RPMI8226 (cell line): ENCODE measurements at places on chromosomes 1 and 21.

- DNase-seq: no peak
Observed at GRCh38 chr1:15621975-15622374, 4.7 kb downstream of the DDI2 start.

GRCh38 chr1:1908506-1908791 is 6.6 kb upstream of the CALML6 start:
- peak; percentile 62 for DNase-seq

- no peak for DNase-seq
Observed at GRCh38 chr21:46517361-46517760, 58.7 kb downstream of the DIP2A start.

DNA sequence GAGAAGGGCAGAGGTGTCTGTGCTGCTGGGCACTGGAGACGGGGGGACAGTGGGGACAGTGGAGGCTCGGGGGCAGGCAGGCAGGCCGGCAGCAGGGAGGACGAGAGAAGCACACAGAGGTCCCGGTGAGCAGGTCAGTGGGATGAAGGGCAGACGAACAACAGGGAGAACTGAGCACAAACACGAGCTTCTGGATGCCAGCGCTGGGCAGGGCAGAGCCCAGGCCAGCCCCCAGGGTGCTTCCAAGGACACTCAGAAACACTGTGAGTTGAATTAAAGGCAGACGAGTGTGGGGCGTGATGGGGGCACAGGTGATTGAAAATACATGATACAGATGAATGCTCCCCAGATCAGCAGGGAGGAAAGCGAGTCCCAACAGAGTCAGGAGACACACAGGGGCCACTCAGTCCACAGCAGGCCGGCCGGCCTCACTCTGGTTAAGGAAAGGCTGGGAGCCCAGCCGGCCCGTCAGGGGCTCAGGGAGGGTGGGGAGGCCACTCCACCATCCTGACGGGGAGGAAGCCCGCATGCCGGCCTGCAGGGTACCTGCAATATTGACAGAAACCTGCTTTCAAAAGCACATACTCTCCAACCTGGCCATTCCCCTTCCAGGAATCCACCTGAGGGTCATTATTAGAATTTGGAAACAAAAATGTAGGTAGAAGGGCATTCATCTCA is 14.1 kb downstream of the SLC19A1 start:
- DNase-seq: no peak

- no peak for DNase-seq
Observed at GRCh38 chr1:147539122-147539575, 2.2 kb upstream of the BCL9 start.

GRCh38 chr1:62321446-62321845 is 2.2 kb upstream of the KANK4 start:
- no peak for DNase-seq

- no peak for DNase-seq
Observed at GRCh38 chr1:80293818-80294217, 1287.3 kb upstream of the ADGRL4 start.

DNA sequence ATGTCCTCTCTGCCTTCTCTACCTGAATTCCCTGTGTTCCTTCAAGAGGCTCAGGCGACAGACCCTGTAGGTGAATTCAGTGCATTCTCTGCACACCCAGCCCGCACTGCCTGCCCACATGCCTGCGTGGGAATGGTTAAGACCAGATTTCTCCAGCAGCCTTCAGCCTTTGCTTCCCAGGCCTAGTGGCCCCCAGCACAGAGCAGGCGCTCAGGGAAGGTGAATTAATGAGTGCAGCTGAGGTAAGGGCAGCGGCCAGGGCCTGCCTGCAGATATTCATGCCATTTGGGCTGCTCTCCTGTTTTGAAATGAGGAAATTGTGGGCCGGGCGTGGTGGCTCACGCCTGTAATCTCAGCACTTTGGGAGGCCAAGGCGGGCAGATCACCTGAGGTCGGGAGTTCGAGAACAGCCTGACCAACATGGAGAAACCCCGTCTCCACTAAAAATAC is 45.5 kb downstream of the IER5 start:
- peak; percentile 49 for DNase-seq

GRCh38 chr1:147270721-147271120 is 28.2 kb downstream of the CHD1L start:
- no peak for DNase-seq

DNA sequence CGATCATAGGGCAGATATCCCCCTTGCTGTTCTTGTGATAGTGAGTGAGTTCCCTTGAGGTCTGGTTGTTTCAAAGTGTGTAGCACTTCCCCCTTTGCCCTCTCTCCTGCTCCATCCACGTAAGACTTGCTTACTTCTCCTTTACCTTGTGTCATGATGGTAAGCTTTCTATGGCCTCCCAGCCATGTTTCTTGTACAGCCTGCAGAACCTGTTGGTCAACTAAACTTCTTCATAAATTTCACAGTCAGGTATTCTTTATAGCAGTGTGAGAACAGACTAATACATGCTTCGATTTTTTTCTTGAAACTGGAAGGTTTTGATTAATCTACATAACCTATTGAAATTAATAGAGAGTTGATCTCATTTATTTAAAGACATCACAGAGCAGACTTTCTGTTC is 302.5 kb upstream of the PBX1 start:
- DNase-seq: no peak

GRCh38 chr1:6420454-6421042 is 829 bp upstream of the HES2 start:
- DNase-seq: no peak

- no peak for DNase-seq
Observed at GRCh38 chr1:45266151-45266801, 59.9 kb upstream of the ZSWIM5 start.

DNA sequence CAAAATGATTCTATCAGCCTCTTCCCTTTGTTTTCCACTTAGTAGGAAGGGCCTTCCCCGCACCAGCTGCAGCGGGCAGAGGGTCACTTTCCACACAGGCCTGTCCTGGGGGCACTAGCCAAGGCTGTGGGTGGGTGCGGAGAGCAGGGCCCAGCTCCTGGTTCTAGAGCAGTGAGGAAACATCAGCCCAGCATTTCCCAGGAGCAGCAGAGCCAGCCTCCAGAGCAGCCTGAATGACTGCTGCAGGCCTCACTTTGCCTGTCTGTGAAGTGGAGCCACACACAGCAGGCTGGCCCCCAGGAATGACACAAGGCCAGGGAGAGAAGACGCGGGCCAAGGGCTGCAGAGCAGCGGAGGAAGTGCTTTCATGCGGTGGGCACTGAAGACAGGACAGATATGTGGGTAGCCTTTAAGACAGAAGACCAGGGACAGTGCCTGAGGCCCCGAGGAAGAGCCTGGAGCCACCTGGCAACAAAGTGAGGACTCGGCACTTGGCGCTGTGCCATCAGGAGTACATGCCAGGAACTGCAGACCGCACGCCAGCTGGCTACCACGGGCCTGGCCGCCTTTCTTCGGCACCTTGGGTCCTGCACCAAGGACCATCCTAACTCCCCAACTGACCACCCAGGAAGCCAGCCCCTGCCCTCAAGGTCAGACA is 42.0 kb downstream of the ACOT7 start:
- peak; percentile 86 for DNase-seq

DNA sequence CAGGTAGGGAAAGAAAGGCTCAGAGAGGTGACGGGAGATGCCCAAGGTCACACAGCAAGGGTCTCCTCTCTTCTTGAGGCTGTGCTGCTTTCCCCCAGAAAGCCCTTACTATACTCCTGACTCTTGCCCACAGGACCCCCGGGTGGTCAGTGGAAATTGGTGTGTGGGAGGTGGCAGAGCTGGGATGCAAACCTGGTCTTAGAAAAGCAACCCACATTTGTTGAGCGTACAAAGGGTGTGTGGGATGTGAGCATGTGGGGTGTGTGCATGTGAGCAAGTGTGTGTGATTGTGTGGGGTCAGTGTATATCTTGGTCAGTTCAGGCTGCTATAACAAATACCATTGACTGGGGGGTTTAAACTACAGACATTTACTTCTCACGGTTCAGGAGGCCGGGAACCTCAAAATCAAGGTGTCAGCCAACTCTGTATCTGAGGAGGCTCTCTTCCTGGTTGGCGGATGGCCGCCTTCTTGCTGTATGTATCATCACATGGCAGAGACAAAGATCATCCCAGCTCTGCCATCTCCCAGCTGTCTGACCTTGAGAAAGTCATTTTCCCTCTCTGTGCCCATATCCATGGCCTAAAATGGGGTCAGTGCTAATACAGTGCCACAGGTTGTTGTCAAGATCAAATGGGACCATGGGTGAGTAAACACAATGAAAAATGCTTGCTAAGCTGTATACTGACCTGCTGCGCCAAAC is 268.5 kb downstream of the PTPRU start:
- DNase-seq: no peak

- no peak for DNase-seq
Observed at GRCh38 chr1:197557302-197557701, 218.0 kb downstream of the DENND1B start.

DNA sequence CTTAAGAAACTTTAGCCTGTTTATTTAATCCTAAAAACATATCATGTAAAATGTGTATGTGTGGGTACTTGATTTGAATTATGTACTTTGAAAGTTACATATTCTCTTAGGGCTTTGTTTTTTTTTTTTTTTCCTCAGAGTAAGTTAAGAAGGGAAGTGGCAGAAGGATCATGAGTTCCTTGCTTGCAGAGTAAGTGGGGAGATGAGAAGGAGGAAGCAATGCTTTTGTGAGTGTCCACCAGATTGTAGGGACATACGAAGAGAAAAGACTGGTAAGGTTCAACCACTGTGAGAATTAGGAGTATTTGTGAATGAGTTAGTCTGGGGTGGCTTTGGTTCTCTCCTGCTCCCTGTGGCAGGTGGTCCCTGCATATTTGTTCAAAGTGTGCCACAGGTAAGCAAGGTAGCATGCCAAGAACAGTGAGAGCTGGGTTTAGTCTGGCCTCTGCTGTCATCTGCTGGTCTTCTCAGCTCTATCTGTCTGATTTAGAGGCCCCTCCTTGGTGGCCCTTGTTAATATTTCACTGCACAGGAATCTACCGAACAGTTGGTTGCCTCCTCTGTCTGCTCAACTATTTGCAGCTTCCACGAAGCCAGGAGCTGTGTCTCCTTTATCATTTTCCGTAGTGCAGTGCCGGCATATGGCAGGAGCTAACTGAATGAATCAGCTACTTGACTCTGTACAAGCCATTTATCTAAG is 9.5 kb downstream of the DNM3 start:
- DNase-seq: no peak

DNA sequence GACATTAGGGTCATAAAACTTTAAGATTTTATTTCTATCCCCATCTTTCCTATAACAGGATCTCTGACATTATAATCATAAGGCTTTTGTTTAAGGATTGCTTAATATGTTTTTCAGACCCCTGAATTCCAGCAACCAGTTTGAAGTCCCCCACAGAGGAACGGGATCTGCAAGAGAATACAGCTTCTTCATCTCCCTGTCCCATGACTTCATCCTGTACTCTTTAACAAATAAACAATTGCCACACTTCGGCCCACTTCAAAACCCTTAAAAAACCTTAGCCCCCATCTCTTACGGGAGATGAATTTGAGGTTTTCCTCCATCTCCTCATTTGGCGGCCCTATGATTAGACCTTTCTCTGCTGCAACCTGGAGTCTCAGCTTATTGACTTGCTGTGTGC is 35.8 kb downstream of the TESK2 start:
- DNase-seq: no peak

DNA sequence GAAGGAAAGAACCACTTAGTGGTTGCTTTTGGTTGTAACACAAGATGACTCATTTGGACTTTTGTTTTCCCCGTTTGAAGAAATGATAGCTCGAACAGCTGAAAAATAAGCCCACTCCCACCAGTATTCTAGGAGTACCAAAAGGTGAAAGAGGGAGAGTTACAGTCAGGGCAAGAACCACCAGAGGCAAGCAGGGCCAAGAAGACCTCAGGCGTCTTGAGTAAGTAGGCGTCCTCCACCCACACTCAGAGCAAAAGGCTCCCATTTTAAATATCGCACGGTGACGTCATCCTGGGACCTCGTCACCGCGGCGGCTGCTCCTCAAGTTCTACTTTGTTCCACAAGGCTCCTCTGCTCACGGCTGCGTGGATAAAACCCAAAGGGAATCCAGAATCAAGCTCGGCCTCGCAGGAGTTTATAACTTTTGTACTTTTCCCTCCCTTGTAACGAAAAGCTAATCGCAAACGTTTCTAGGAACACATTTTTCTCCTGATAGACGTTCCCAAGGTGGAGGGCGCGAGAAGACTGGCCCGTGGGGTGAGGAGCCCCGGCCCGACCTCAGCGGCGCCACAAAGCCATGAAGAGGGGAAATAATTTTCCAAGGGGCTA is 1.2 kb downstream of the BTG3 start:
- DNase-seq: peak; percentile 88

DNA sequence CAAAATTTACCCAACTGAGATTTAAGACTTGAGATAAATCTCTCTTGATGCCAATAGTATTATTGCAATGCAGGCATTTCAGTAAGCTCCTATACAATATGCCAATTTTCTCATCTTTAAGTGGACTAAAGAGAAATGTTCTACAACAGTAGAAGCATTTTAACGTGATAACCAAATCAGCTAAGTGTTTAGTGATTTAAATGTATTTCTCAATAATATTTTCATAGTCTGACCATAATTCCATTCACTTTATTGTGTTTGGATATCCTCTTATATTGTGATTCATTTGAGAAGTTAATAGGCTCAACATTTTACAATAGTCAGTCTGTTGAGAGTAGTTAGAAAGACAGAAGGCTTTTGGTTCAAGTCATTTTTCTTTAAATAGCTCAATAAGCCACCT is 44.6 kb upstream of the DR1 start:
- no peak for DNase-seq

DNA sequence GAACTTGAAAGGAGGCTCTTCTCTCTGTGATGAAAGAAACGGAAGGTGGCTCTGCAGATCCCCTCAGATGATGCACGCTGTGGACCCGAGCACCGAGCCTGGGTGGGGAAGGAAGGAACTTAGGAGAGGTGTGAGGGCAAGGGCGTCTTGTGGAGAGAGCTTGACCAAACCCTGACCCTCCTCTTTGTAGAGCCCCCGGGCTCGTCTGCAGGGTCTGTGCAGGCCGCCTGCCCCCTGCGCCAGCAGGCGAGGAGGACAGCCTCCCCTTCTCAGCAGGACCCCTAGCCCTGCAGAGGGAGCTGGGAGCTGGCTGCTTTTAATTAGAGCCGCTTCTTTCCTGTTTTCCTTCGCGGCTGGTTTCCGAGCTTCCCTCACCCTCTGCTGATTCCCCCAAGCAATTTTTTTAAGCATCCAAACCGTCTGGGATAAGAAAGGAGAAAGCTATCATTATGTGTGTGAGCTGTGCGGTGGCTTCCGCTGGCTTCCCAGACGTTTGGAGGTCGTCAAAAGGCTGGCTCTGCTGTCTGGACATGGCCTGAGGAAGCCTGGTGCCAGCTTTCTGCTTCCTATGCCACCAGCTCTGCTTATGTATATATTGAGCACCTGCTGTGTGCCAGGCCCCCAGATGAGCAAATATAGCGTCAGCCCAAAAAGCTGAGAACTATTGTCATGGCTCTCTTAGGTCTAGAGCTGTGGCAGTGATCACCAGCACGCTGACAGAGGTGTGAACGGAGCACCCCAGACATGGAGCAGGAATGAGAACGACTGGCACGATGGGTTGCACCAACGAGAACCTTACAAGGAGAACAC is 160.2 kb upstream of the IRF2BP2 start:
- DNase-seq: no peak

GRCh38 chr1:206429421-206429820 is 40.9 kb upstream of the IKBKE start:
- no peak for DNase-seq
